ENCODE measurements at places on chromosomes 1 and 21. TPM values are rescaled to one million over a fixed set of nuclear protein-coding genes. Genes with fewer than 3 reads are reported as not detected.

The LCE2B gene
- polyA plus RNA-seq = not detected

The NEXN gene
- polyA plus RNA-seq = 16.1 TPM

The OR2T33 gene
- polyA plus RNA-seq = not detected

The HENMT1 gene
- polyA plus RNA-seq = 0.43 TPM

The HSF2BP gene
- polyA plus RNA-seq = 0.63 TPM

The RAB7B gene
- polyA plus RNA-seq = 14.6 TPM

Data from IMR-90 (cell line).